Parietal lobe (tissue), 2 donors: ENCODE measurements at places on chromosomes 5 and 9. TPM values are rescaled to one million over a fixed set of nuclear protein-coding genes. Genes with fewer than 3 reads are reported as not detected.

The LTC4S gene
- total RNA-seq, result 6.9 TPM

The C8G gene
- not detected for total RNA-seq

The FAXDC2 gene
- total RNA-seq, result 14.7 TPM

The ATG10 gene
- 14.7 TPM for total RNA-seq

The ANKRD33B gene
- total RNA-seq, result 4.4 TPM

The ACOT12 gene
- total RNA-seq, result 5.0 TPM

The MEIKIN gene
- total RNA-seq, result not detected

The CHSY3 gene
- 26.6 TPM for total RNA-seq

The NRG2 gene
- total RNA-seq, result 8.1 TPM

The CMBL gene
- 3.4 TPM for total RNA-seq

The GNA14 gene
- 0.94 TPM for total RNA-seq

The CENPK gene
- total RNA-seq, result 11.3 TPM

The ABO gene
- not detected for total RNA-seq

The LCN2 gene
- not detected for total RNA-seq

The SPATA31E1 gene
- total RNA-seq, result not detected

The GDA gene
- total RNA-seq, result 36.0 TPM

The C5orf52 gene
- not detected for total RNA-seq

The ASPN gene
- total RNA-seq, result 1.3 TPM

The RNF14 gene
- 56.0 TPM for total RNA-seq

The MARCOL gene
- total RNA-seq, result not detected

The HSD17B3 gene
- total RNA-seq, result 0.63 TPM

The TAL2 gene
- total RNA-seq, result 6.3 TPM

The CDHR2 gene
- 0.63 TPM for total RNA-seq

The INSL6 gene
- not detected for total RNA-seq

The CSF2 gene
- total RNA-seq, result not detected

The AHRR gene
- 2.8 TPM for total RNA-seq

The ZNF354C gene
- 52.6 TPM for total RNA-seq

The SLC34A1 gene
- total RNA-seq, result not detected

The CPEB4 gene
- total RNA-seq, result 85.8 TPM

The BTNL8 gene
- total RNA-seq, result not detected

The EGFL7 gene
- 12.8 TPM for total RNA-seq

The CDH9 gene
- 14.7 TPM for total RNA-seq

The TEK gene
- 7.2 TPM for total RNA-seq

The C7 gene
- 0.94 TPM for total RNA-seq

The PCDHB14 gene
- total RNA-seq, result 28.2 TPM

The NR5A1 gene
- not detected for total RNA-seq

The STKLD1 gene
- 1.6 TPM for total RNA-seq

The OMD gene
- total RNA-seq, result not detected

The SAPCD2 gene
- total RNA-seq, result 2.5 TPM

The PJA2 gene
- 264 TPM for total RNA-seq

The PRSS3 gene
- not detected for total RNA-seq
